ENCODE measurements at places on chromosomes 16 and 17.

DNA sequence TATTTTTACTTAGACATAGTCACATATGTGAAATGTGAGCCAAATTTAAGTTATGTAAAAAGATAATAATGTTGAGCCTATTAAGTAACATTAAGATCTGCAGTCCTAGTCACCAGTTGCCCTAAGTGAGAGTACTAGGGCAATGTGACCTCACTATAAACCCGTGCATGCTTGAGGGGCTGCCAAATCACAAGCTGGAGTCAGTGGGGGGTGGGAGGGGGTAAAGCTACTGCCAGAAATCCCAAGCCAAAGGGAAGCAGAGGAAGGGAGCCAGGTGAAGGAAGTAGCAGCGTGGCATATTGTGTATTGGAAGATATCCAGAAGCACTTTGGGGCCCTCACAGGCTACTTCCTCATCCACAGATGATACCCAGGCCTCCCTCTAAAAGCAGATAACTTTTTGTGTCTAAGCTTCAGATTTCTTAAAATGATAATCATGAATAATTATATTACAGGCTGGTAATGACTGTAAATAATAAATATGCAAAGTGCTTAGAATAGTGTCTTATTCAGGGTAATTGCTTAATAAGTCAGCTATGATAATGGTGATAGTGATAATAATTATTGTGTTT, 134.1 kb downstream of the CA10 start:
- DNase-seq: no peak

DNA sequence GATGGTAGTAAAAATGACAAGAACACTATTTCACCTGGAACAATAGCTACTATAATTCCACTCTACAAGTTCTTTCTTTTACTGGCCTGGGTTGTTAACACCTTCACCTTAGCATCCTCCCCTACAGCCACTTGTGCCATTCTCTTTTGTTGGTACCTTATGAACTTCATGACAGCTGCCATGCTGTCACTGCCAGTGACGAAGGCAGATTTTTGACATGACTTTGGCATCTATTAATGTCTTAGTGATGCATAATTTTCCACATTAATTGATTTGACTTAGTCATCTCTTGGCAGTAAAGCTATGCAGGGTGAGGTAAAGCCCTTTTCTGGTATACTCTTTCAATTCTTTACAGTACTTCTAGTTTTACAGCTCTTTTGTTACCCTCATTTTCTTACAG, 207.9 kb downstream of the TANC2 start:
- no peak for DNase-seq

GRCh38 chr16:20538687-20539086, 37.5 kb downstream of the ACSM2B start:
- no peak for DNase-seq

DNA sequence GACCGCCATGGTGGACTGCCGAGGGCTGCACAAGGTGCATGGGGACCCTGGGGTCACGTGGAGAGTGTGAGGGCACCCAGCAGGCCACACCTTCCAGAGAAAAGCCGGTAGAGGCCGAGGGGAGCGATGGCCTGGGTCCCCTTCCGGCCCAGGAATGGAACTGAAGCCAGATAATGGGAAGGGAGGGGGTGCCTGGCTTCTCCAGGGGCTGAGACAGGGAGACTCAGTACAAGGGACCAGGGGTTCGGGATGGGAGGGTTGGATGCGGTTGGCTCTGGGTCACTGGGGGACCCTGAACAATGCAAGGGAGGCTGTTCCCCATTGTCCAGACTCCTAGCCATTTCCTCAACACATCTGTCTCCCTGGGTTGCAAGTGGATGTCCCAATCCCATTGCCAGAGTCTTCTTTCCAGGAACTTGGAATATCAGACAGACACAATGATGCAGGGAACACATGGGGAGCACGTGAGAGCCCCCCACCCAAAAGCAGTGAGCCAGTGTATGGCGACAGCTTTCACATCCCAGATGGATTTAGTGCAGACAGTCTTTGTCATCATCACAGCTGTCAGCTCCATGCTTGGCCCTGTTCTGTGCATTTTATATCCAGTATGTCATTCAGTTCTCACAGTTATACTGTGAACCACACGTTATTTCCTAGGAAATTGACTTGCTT, 23.6 kb upstream of the DNAI2 start:
- DNase-seq: no peak

Data from stimulated activated CD8-positive, alpha-beta memory T cell treated with anti-CD3 and anti-CD28 coated beads, Interleukin-15, amount 100 ng/mL, for 4 hours (primary cell).